Astrocyte of the spinal cord (primary cell): ENCODE measurements at places on chromosomes 7 and 10.
A peak's percentile ranks its signal among the peaks of the same experiment; 100 is the strongest.

DNA sequence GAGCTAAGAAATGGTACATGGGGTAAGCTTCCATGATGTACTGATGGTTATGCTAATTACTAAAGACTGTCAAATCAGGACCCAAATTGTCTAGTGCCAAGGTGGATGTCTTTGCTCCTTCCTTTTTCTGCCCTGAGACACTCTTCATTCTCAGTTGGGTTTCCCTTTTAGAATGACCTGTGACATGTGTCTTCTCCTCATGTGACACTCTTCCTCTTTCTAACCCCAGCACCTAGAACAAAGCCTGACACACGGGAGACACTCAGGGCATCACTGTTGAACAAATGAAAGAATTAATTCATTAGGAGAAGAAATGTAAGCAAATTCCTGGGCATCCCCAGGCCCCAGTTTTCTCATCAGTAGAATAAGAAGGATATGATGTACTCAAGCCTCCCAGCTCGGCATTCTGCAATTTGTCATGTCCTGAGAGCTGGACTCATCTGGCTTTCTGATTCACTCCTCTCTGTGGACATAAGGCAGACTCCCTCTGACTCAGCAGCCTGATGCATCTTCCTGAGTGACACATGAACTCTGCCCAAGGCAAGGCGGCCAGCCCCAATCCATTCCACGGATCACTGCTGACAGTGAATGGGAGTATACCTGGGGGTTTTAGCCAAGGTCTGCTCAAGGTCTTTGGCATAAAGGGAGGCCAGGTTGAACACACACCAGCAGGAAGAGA, 473.8 kb downstream of the KCNMA1 start:
- DNase-seq, result peak; percentile 95

DNA sequence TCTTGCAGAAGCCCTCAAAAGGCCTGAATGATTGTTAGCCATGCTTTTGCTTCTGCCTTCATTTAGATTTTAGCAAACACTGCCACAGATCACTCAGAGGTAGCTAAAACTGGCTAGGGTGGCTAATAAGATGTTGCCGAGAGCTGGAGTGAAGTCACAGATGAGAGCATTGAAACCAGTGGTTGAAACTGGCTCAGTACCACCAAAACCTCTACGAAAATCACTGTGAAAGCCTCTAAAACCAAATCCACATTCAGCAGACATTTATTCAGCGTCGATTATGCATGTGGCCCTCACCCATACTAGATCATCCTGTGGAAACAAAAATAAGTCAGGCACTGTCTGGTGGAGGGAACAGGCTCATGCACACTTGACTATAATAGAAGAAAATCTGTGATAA, 50.8 kb downstream of the PIK3CG start:
- no peak for DNase-seq

GRCh38 chr7:87850836-87851593, 25.1 kb downstream of the SLC25A40 start:
- DNase-seq, result peak; percentile 24

DNA sequence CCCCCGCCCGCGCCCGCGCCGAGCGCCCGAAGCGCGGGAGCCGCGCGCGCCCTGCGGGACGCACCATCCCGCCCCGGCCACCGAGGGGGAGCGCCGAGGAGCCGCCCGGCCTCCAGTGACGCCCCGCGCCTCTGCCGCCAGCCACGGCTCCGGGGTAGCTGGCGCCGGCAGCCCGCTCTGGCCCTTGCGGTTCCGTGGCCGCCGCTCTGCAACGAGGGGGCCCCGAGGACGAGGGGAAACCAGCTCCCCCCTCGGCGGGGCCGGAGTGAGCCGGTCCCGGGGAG, at the start of gene PAXIP1:
TSS of gene PAXIP1 (minus strand) at position 33 of the 284 bp plus-strand sequence. CDS start 195 bp downstream, outside the sequence.
- no peak for DNase-seq

- no peak for DNase-seq
Measured at GRCh38 chr7:35546691-35547429, 148.1 kb downstream of the HERPUD2 start.

- DNase-seq, result no peak
Measured at GRCh38 chr10:99422529-99423096, 7.8 kb downstream of the GOT1 start.

- peak; percentile 40 for DNase-seq
Measured at GRCh38 chr7:18962031-18962430, 155.4 kb downstream of the TWIST1 start.

DNA sequence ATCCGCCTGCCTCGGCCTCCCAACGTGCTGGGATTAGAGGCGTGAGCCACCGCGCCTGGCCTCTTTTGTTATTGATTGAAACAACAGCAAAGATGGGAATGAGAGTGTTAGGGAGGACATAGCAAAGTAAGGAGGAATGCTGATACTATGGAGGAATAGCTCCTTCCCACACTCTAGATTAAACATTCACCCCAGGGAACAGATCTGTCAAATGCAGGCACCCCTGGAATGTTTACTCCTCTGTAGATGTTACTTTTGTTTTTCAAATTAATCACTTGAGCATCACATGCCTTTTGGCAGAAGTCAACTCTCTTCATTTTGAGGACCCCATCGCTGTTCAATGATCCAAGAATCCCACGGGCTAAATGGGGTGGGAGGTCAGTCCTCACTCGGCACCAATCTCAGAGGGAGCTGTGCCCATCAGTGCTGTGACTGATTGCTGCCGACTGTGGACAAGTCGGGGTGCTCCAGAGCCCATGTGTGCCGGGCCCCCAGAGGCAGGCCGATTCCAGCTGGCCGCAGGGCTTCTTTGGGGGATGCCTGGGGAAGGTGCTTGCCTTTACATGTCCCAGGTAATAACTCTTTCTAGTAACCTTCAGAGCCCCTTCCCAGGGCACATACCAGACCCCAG, 10.2 kb upstream of the COBL start:
- DNase-seq, result no peak

DNA sequence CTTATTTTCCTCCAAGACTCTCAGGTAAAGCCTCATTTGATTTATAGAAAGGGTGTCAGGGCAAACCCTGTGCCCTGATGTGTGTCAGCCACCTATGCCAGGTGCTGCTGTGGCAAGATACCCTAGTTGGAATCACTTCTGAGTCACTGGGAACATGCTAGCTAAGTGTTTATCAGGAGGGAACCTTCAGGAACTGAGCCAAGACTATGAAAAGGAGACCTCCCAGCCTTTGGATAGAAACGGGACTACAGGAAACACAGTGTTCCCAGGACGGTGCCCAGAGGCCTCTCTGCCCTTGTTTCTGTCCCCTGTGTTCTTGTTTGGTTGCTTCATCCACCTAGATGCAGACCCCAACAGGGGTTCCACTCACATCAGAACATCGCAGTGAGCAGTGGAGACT, 28.5 kb downstream of the CNNM1 start:
- no peak for DNase-seq

DNA sequence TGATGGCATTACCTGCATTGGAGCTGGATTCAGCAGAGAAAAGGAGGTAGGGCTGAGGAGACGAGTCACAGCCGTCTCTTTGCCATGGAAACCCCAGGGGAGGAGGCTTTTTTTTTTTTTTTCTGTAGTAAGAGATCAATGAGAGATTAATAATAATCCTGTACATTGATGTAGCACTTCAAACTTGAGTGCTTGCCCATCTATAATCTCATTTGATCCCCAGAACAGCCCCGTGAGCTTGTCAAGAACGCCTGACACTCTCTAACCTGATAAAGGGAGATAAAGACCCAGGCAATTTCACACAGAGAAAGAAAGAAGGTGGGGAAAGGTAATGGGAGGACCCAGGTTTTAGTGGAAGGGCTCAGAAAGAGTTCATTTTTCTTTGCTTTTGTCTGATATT, 195.2 kb upstream of the FOXK1 start:
- no peak for DNase-seq

GRCh38 chr7:5382281-5382892, 41.2 kb downstream of the TNRC18 start:
- peak; percentile 50 for DNase-seq

DNA sequence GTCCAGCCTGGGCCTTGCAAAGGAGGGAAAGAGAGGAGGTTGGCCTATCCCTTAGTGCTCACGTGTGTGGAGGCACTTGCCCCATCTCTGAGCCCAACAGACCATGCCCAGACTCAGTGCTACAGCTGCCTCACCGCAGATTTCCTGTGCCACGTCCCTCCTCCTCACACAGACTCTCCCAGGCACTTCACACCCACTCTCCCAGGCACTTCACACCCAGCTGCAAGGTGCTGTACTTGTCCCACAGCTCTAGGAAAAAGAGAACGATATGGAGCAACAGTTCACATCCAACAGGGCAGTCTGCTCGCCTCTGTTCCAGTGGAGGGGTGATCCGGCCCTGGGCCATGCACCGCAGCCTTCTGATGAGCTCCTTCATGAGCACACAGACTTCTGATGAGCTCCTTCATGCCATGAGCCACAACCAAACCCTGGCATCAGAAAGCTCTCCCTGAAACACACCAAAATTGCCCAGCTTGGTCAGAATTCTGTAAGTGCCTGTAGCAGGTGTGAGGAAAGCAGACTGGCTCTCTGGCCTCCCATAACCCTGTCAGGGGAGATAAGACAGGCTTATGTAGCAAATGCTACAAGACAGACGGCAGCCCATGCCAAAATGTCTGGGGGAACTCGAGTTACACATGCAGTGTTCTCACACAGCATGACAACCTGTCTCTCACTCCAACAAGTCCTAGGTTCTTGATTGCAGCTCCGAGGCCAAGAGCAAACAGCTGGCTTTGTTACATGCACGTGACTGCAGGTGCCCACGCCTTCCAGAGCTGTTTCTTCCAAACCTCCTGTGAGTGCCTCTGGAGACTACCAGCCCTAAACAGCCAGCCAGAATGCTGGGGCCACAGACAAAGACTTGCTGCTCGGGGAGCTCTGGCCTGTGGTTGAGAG, 348.5 kb downstream of the GRID1 start:
- no peak for DNase-seq

DNA sequence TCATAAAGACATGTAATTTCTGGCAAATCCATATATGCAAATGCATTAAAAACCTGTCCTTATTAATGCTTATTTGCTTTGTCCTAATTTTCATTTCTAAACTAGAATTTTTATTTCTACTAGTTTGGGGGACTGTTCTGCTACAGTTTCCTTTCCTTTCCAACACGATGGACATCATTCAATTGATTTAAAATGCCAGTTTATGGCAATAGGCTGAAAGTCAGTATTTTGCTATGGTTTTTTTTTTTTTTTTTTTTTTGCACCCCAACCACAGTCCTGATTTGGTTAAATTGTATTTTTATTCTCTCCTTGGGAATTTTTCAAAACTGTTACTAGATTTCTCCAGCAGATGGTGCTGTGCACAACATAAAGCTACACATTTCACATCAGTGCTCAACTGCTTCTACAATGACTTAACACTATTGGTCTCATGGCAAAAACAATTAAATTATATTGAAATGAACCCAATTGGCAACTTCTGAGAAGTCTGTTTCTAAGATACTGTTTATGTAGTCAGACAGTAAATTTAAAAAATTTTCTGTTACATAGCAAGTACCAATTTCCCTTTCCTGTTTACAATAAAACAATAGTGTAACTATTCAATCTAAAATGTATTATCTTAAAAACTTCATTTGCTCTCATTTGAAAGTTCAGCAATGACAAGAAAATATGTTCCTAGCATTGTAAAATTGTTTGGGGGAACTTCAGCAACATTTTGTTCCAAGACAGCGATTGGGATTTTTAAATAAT, 193.8 kb upstream of the CCDC6 start:
- peak; percentile 73 for DNase-seq

DNA sequence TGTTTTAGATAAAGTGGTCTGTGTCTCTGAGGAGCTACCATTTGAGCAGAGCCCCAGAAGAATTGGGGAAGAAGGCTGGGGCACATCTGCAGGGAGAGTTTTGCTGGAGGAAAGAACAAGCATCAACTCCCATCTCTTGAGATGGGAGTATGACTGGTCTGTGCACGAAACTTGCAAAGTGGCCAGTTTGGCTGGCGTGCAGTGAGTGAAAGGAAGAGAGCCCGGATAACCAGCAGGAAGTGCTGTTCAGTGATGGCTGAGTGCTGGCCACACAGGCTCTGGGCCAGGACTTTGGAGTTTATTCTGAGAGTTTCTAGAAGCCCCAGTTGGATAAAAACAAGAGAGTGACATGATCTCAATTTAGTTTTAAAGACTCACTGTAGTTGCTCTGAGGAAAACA, 34.4 kb upstream of the SVIL start:
- DNase-seq, result peak; percentile 34

GRCh38 chr7:79287981-79288380, 165.5 kb downstream of the MAGI2 start:
- DNase-seq, result no peak

GRCh38 chr10:15373199-15373598, 2.1 kb upstream of the FAM171A1 start:
- no peak for DNase-seq

GRCh38 chr10:22231260-22231659, 13.4 kb upstream of the EBLN1 start:
- no peak for DNase-seq

- DNase-seq, result no peak
Measured at GRCh38 chr7:82384779-82385178, 58.8 kb downstream of the CACNA2D1 start.

- DNase-seq, result peak; percentile 1
Measured at GRCh38 chr7:158414486-158414961, 173.1 kb downstream of the PTPRN2 start.
